ENCODE measurements at places on chromosomes 11 and 22.

DNA sequence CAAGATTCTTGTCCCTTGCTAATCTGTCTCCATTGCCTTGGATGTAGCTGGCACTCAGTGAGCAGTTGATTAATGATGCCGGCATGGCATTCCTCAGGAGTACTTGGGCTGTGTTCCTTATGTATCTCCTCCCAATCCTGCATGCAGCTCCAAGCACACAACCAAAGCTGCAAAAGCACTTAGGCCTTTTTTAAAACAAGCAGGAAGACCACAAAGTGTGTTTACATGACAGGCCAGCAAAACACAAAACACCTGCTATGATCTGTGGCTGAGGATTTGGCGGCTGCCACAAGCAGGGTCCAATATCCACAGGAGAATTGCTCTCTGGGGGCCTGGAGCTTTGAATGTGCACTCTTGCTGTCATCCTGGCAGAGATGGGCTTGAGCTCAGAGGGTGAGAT lies 8.9 kb downstream of the ABTB2 start:
- no peak for DNase-seq

DNA sequence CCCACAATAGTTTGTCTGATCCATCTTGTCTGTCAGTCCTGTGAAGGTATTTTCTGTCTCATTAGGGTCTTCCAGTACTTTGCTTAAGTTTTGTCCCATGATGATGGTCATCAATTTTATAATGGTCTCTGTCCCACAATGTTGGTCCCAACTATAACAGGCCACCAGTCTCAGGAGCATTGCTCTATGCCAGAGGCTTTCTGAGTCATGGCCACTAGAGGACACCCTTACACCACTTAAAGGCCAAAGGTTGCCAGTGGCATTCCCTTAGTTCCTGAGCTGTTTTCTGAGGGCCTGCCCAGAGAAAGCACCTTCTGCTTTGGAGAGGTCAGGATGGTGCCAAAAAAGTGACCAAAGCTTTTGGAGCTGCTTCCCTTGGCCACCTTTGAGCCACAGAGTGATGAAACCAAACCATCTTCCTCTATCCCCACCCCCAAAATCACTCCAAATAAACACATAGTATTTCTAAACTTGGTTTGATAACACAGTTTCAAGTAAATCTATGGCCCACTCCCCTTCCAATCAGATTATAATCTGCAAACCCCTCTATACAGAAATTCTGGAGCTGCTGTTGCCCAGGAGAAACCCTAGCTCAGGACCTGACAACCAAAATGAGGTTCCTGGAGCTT lies 19.3 kb downstream of the EIF3F start:
- peak; percentile 74 for DNase-seq

- no peak for DNase-seq
These were observed 1027.7 kb downstream of the OPCML start for GRCh38 chr11:132504501-132505041.

- peak; percentile 63 for DNase-seq
These were observed 16.0 kb downstream of the USH1C start for GRCh38 chr11:17528181-17528691.

GRCh38 chr22:31049815-31050420 lies 31.2 kb upstream of the SMTN start:
- no peak for DNase-seq

DNA sequence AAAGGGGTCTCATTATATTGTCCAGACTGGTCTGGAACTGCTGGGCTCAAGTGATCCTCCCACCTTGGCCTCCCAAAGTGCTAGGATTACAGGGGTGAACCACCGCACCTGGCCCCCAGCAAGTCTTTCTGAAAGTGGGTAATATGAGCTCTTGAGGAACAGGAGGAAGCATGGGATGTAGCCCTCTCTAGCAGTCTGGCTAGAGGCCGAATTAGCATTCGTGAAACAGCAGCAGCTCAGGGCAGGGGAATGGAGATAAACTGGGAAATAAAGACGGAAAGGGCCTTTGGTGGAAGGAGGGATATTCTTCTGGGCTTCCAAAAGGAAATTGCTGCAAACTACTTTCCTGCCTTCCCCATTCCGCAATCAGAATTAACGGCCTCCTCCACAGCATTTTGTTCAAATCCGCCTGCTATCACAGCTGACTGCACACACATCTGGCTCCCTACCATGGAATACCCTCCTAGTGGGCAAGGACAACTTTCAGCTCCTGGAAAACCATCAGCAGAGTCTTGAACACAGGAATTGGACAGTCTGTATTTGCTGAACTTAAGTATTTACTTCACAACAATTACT lies 44.3 kb downstream of the MICAL3 start:
- no peak for DNase-seq

DNA sequence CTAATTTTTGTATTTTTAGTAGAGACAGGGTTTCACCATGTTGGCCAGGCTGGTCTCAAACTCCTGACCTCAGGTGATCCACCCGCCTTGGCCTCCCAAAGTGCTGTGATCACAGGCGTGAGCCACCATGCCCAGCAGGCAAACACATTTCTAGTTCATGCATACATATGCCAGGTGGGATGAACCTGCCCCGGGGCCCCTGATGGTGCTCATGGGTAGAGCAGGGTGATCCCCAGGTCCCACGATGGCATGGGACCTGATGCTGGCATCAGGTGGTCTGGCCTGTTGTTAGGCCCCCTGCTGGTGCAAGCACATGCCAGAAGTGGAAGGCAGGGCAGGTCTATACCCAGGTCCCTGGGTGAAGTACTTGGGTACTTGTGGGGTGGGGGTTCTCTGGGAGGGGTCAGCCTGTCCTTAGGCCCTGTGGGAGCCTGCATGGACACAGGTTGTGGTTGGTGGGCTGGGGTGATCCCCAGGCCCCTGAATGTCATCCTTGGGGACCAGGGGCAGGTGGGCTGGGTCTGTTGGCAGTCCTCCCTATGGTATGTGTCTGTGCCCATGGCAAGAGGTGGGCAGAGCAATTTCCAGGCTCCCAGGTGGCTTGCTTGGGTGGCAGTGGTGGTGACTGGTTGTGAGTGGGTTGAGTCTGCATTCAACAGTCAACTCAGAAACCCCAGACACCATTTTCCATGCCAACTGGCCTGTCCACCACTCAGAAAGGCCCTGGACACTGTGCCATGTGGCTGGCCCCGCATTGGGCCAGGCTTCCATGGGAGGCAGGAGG lies 9.6 kb upstream of the RGL4 start:
- DNase-seq, result no peak

DNA sequence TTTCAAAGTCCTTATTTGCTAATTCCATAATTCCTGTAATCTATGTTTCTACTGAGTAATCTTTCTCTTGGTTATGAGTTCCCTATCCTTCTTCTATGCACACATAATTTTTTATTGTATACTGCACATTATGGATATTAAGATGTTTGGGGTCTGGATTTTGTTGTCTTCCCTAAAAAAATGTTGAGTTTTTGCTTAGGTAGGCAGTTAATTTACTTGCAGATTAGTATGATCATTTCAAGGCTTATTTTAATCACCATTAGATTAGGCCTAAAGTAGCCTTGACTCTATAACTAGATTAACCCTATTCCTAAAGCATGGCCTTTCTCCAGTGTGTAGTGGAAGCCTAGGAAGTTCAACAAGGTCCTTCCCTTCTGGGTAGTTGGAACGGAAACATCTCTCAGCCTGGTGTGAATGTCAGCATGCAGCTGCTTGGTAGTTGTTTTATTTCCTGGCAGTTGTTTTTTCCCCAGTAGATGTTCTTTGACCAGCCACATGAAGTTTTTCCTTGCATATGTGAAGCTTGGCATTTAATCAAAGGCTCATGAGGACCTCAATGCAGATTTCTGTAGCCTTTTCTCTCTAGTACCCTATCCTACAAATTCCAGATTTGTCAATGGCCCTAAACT lies 419.3 kb upstream of the NARS2 start:
- DNase-seq, result no peak

DNA sequence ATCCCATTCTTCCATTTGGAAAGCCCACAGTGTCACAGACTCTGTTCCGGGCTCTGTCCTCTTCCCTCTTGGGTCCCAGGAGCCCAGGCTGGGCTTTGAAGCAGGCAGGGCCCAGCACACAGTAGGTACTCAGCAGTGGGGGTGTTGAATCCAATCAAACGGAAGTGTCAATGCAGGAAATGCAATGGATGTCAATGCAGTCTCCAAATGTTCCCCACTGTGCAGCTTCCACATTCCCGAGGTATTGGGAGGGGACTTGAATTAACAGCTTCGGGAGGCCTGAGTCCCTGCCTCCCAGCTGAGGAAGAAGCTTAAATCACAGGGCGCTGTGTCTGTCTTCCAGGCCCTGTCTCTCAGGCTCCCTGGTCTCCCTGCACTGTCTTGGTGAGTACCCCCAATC lies 21.8 kb upstream of the SMIM35 start:
- DNase-seq, result no peak

GRCh38 chr11:87368858-87369480 lies 331.2 kb downstream of the TMEM135 start:
- no peak for DNase-seq

- peak; percentile 96 for DNase-seq
These were observed at the start of gene RAB36 for GRCh38 chr22:23144932-23145877. RAB36 (plus strand) TSS chr22:23145477; CDS start chr22:23146617, 1,140 bp downstream.

DNA sequence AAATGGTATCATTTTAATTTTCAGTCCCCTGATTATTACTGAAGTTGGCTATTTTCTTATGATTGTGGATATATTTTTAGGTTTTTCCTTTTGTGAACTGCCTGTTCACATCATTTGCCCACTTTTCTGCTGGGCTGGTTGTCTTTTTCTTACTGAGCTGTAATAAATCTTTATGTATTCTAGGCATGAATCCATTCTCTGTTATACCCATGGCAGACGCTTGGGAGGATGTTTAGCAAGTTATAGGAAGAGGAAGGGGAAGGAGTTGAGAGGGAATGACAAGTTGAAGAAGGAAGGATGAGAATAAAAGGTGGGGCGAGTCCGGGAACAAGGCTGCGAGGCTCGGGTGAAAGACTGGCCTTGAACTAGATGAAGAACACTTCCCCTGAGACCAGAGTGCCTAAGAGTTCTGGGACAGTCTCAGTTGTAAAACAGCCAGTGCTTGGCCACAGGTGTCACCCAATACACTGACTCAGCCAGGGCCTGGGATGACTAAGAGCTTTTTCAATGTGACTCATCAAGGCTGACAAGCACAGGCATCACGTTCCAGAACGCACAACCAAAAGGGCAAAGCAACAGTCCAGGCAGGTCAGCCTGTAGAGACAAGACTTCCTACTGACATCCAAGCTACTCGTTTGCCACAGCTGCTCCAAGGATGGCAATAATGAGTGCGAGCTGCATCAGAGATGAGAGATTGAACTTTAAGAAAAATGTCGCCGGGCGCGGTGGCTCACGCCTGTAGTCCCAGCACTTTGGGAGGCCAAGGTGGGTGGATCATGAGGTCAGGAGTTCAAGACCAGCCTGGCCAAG lies 35.2 kb downstream of the LRFN4 start:
- DNase-seq, result peak; percentile 47

GRCh38 chr22:45473626-45474237 lies 29.0 kb upstream of the FBLN1 start:
- DNase-seq, result no peak

GRCh38 chr22:40651563-40652501 lies 15.3 kb upstream of the MRTFA start:
- DNase-seq, result peak; percentile 94

DNA sequence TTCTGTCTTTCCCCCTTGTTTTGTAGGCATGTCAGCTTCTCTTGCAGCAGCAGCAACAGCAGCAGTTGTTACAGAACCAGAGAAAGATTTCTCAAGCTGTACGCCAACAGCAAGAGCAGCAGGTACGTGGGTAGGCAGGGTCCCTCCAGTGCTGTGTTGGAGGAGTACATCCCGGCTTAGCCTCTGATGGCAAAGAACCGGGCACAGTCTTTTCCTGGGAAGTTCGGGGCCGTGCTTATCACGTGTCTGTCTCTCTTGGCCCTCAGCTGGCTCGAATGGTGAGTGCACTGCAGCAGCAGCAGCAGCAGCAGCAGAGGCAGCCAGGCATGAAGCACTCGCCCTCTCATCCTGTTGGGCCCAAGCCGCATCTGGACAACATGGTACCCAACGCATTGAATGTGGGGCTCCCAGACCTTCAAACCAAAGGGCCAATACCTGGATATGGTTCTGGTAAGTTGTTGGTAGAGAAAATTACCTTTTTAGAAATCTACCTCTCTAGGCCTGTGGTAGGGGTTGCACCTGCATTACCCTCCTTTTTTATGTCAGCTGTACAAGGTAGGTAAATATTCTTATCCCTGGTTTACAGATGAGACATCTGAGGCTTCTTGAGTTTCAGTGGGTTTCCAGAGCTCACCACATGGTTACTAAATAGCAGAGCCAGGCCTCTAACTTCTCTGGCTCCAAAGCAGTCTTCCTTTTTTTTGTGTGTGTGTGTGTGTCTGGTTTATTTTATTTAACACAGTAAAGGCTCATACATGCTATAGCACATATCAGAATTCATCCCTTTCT lies 45.2 kb upstream of the ADSL start:
- DNase-seq, result no peak

- no peak for DNase-seq
These were observed 5.6 kb downstream of the PLAAT2 start for GRCh38 chr11:63557570-63557969.

- no peak for DNase-seq
These were observed 305.9 kb downstream of the CADM1 start for GRCh38 chr11:115198321-115198741.

DNA sequence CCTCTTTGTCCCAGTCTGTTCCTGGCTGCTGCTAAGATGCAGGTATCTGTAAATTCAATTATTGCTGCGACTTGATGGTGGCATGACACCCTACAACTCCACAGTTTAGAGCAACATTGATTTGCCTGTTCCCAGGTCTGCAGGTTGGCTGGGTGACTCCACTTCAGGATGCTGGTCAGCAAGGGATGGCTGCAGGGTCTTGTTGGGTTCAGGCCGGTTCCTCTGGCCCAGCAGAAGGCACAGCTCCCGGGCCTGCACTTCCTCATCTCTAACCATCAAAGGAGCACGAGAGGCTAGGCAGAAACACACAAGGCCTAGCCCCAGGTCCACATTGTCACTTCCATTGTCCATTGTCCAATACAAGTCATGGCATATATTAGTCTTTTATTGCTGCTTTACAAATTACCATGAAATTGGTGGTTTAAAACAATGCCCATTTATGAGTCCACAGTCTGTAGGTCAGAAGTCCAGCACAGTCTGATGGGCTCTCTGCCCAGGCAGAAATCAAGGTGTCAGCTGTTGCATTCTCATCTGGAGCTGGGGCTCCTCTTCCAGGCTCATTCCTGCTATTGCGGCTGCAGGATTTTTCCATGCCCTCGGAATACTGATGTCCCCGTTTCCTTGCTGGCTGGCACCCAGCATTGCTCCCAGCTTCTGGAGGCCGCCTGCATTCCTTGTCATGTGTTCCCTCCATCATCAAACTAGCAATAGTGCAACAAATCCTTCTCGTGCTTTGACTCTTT lies 96.6 kb upstream of the LMO1 start:
- no peak for DNase-seq

Data from head of caudate nucleus (tissue), 42 donors.